CD4-positive, alpha-beta memory T cell (primary cell): ENCODE measurements at places on chromosomes 1 and 21.

DNA sequence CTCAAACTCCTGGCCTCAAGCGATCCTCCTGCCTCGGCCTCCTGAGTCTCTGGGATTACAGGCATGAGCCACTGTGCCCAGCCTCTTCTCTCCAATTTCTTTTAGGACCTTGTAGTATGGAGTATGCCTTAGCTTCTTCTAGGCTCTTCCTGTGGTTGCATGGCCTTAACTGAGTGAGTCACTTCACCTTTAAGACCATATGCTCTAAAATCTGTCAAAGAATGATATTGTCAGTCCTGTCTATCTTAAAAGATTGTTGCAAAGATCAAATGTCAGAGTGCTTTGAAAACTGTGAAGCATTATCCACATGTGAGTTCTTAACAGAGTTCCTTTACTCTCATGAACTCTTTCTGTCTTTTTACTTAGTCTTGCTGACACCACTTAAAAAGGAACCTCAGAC lies 37.2 kb downstream of the ATP2B4 start:
- H3K4me1 ChIP-seq: peaks cover 77% of the 10 kb centered on the region
- peak overlapping the region; percentile 33 for H3K27ac ChIP-seq
- H3K27me3 ChIP-seq: no peaks in the 10 kb centered on the region
- DNase-seq: no peak
- no peaks in the 10 kb centered on the region for H3K36me3 ChIP-seq

- no peak overlapping the region for H3K27ac ChIP-seq
- no peaks in the 10 kb centered on the region for H3K4me1 ChIP-seq
- DNase-seq: no peak
- no peak overlapping the region for H3K4me3 ChIP-seq
Observed at GRCh38 chr1:98940722-98941079, 64.0 kb downstream of the PLPPR5 start.

GRCh38 chr1:67194209-67194863 lies 28.1 kb downstream of the IL23R start:
- DNase-seq: peak; percentile 36
- peak overlapping the region; percentile 24 for H3K4me3 ChIP-seq
- H3K4me1 ChIP-seq: peaks cover 50% of the 10 kb centered on the region
- H3K27ac ChIP-seq: no peak overlapping the region

DNA sequence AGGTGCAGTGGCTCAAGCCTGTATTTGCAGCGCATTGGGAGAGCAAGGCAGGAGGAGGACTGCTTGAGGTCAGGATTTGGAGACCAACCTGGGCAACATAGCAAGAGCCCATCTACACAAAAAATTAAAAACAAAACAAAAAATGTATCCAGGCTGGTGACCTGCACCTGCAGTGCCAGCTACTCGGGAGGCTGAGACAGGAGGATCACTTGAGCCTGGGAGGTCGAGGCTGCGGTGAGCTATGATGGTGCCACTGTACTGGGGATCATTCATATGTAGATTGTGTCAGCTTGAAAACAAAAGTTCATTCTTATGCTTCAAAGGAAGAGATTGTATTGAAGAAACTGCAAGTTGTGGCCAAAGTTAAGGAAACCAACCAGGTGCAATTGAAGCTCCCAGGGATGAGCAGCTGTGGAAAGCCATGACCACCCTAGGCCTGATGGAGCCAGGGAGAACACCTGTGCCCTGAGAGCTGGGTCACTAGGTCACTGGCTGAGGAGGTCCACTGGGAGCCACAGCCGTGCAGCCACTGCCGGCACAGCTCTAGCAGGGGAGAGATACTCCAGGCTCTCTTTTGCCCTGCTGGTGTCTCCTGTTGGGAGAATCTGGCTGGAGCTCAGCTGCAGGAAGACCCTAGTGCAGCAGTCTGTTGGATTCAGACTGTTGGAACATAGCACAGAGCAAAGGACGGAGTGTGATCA lies 13.3 kb upstream of the BRWD1 start:
- DNase-seq: no peak
- no peaks in the 10 kb centered on the region for H3K4me1 ChIP-seq
- H3K36me3 ChIP-seq: no peaks in the 10 kb centered on the region
- no peak overlapping the region for H3K27ac ChIP-seq

DNA sequence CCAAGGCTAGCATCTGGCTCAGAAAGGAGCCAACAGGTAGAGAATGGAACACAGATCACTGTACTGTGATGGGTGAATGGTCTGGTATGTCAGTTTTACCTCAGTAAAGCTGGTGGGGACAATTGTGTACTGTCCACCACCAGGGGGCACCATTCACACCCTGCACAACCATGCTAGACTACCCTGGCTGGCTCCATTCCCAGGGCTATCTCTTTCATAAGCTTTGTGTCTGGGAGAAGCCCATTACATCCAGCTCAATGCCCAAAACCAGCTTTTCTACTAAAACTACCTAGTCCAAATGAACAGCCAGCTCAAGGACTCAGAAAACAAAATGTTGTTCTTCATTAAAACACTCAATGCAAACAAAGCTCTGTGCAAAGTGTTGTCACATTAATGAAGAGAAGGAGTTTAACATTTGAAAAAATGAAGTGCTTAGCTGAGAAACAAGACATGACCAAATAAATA lies 62.0 kb upstream of the RASAL2 start:
- DNase-seq: no peak
- H3K4me3 ChIP-seq: no peak overlapping the region
- H3K27ac ChIP-seq: no peak overlapping the region
- no peaks in the 10 kb centered on the region for H3K4me1 ChIP-seq
- H3K36me3 ChIP-seq: no peaks in the 10 kb centered on the region

- H3K4me1 ChIP-seq: no peaks in the 10 kb centered on the region
- no peaks in the 10 kb centered on the region for H3K27me3 ChIP-seq
- no peak overlapping the region for H3K4me3 ChIP-seq
- no peak overlapping the region for H3K27ac ChIP-seq
- no peaks in the 10 kb centered on the region for H3K36me3 ChIP-seq
- DNase-seq: no peak
Observed at GRCh38 chr1:205990226-205990625, 13.0 kb downstream of the RAB7B start.

- H3K27me3 ChIP-seq: no peaks in the 10 kb centered on the region
- H3K4me3 ChIP-seq: no peak overlapping the region
- no peaks in the 10 kb centered on the region for H3K4me1 ChIP-seq
- no peaks in the 10 kb centered on the region for H3K36me3 ChIP-seq
Observed at GRCh38 chr1:245389873-245390272, 235.1 kb downstream of the KIF26B start.

DNA sequence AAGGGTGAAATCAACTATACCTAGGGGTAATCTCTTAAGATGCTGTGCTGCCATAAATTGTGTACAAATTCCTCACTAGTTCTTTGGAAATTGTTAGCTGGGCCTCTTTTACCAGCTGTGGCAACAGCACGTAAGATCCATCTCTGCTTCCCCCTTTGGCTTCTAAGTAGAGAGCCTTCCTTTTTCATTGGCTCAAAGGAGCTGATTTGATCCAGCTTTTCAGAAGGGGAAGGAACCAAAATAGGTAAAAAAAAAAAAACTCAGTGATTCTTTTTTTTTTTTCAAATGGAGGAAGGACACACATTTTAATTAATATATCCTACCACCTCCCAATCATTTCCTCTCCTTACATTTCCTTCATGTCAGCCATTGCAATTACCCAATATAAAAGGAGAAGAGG lies 4.0 kb upstream of the RCAN1 start:
- no peak overlapping the region for H3K4me3 ChIP-seq
- DNase-seq: no peak
- H3K4me1 ChIP-seq: peaks cover 9% of the 10 kb centered on the region
- no peak overlapping the region for H3K27ac ChIP-seq
- no peaks in the 10 kb centered on the region for H3K36me3 ChIP-seq

GRCh38 chr1:86616871-86617270 lies 70.0 kb downstream of the CLCA4 start:
- no peaks in the 10 kb centered on the region for H3K4me1 ChIP-seq
- no peak for DNase-seq
- no peaks in the 10 kb centered on the region for H3K36me3 ChIP-seq
- H3K4me3 ChIP-seq: no peak overlapping the region
- H3K27ac ChIP-seq: no peak overlapping the region

GRCh38 chr21:46674430-46675007 lies 39.0 kb downstream of the PRMT2 start:
- no peak overlapping the region for H3K27ac ChIP-seq
- H3K4me3 ChIP-seq: no peak overlapping the region
- no peaks in the 10 kb centered on the region for H3K4me1 ChIP-seq
- H3K27me3 ChIP-seq: no peaks in the 10 kb centered on the region
- DNase-seq: no peak
- H3K36me3 ChIP-seq: no peaks in the 10 kb centered on the region

GRCh38 chr1:211511947-211512346 lies 20.0 kb upstream of the RD3 start:
- DNase-seq: no peak
- no peak overlapping the region for H3K4me3 ChIP-seq
- H3K27me3 ChIP-seq: no peaks in the 10 kb centered on the region
- H3K4me1 ChIP-seq: peaks cover 20% of the 10 kb centered on the region
- no peak overlapping the region for H3K27ac ChIP-seq
- H3K36me3 ChIP-seq: no peaks in the 10 kb centered on the region

DNA sequence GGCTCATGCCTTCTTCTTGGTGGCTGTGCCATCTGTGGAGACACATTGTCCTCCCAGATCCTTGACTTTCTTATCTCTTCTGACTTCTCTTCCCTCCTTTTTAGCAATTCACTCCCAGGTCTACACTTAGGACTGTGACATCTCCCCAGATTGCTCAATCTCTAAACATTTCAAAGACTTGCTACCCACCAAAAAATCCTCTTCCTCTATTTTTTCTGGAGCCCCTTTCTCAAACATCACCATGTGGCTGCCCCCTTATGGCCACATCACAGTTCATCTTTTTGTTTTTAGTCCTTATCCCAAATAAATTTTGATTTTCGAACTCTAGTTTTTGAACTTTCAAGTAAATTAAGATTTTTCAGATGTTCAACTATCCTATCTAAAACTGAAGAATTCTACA lies 148.6 kb upstream of the HOOK1 start:
- no peaks in the 10 kb centered on the region for H3K36me3 ChIP-seq
- no peak overlapping the region for H3K27ac ChIP-seq
- no peaks in the 10 kb centered on the region for H3K4me1 ChIP-seq
- no peaks in the 10 kb centered on the region for H3K27me3 ChIP-seq
- no peak overlapping the region for H3K4me3 ChIP-seq

DNA sequence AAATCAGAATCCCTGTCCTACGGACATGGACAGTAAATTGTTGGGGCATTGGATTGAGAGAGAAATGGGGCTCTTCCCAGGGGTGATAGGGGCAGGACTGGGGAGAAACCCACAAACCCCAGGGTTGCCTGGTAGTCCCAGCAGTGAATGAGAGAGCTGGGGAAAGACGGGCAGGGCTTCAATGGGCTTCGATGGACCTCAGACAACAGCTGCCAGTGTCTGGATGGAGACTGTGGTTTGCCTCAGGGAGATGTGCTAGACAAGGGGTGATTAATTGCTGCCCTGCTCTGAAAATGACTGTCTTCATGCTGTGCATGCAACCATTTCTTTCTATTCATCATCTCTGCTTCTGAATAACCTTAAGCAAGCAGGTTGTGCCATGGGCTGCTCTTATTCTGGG lies 7.4 kb downstream of the GPR25 start:
- H3K27me3 ChIP-seq: no peaks in the 10 kb centered on the region
- no peak overlapping the region for H3K27ac ChIP-seq
- H3K4me3 ChIP-seq: no peak overlapping the region
- DNase-seq: no peak

GRCh38 chr21:39040494-39041110 lies 142.6 kb downstream of the PSMG1 start:
- no peak for DNase-seq
- no peak overlapping the region for H3K27ac ChIP-seq
- H3K4me3 ChIP-seq: no peak overlapping the region
- H3K4me1 ChIP-seq: no peaks in the 10 kb centered on the region
- H3K36me3 ChIP-seq: no peaks in the 10 kb centered on the region
- no peaks in the 10 kb centered on the region for H3K27me3 ChIP-seq

GRCh38 chr1:209062081-209062620 lies 521.4 kb upstream of the CAMK1G start:
- DNase-seq: no peak
- H3K4me1 ChIP-seq: no peaks in the 10 kb centered on the region
- no peak overlapping the region for H3K4me3 ChIP-seq

- no peaks in the 10 kb centered on the region for H3K27me3 ChIP-seq
- no peak within 1 kb of the TSS for H3K27ac ChIP-seq
- no peak for DNase-seq
- H3K36me3 ChIP-seq: no peaks in the 10 kb centered on the region
- no peak within 1 kb of the TSS for H3K4me3 ChIP-seq
- no peaks in the 10 kb centered on the region for H3K4me1 ChIP-seq
Observed at GRCh38 chr1:12643785-12644184, at the start of gene AADACL4. Gene AADACL4, plus strand, starts transcription at chr1:12644085. Its CDS starts 462 bp downstream, at chr1:12644547.

DNA sequence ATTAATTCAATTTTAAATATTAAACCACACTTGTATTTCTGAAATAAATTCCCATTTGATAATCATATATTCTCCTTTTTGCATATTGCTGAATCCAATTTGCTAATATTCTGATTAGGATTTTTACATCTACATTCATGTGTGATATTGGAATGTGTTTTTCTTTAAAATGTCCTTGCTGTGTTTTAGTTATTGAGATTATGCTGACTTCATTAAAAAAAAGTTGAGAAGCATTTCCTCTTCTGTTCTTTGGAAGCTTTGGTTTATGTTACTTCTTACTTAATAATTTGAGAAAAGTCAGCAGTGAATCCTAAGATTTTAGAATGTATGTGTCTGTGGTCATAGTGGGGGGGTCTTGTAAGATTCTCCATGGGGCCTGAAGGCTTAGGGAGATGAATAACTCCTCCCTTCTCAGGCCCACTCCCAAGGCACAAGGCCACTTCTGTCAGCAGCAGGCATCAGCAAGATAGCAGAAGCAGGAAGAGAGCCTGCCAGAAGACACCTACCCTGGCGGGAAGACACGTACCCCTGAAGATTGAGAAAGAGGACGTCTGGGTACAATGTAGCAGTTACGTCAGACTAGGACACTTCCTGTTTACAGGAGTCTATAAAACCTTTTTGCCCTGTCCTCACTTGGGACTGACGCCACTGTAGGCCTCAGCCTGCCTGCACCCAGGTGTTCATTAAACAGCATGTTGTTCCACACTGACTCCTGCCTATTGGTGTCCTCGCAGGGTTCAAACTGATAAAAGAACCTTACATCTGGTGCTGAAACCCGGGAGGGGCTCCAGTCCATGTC lies 56.9 kb downstream of the ODF2L start:
- H3K36me3 ChIP-seq: no peaks in the 10 kb centered on the region
- no peaks in the 10 kb centered on the region for H3K4me1 ChIP-seq

- no peaks in the 10 kb centered on the region for H3K4me1 ChIP-seq
- H3K27me3 ChIP-seq: no peaks in the 10 kb centered on the region
- no peak for DNase-seq
Observed at GRCh38 chr1:151533870-151534269, 6.2 kb upstream of the TUFT1 start.

- no peaks in the 10 kb centered on the region for H3K4me1 ChIP-seq
- H3K27ac ChIP-seq: no peak overlapping the region
- no peaks in the 10 kb centered on the region for H3K36me3 ChIP-seq
- H3K27me3 ChIP-seq: no peaks in the 10 kb centered on the region
- H3K4me3 ChIP-seq: no peak overlapping the region
Observed at GRCh38 chr1:240878631-240879030, 266.7 kb upstream of the GREM2 start.

DNA sequence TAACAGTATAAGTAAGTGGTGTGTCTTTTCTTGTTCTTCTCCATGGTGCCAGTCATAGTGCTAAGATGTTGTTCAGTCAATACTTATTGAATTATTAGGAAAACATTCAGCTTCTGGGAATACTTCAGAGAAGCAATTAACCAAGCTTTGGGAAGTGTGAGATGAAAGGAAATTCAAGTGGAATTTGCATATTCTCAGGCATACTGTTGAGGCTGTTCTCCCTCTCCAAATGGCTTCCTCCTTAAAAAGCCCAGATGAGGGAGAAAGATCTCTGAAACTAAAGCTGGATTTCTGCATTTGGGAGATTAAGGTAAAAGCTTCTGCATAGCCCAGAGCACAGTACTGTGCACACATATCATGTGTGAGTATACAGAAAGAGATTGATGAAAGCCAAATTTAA lies 73.4 kb downstream of the MACF1 start:
- H3K27ac ChIP-seq: no peak overlapping the region
- no peak for DNase-seq
- peaks cover 51% of the 10 kb centered on the region for H3K4me1 ChIP-seq
- no peak overlapping the region for H3K4me3 ChIP-seq
